HFF-Myc (cell line): ENCODE measurements at places on chromosomes 4 and X.
A peak's percentile ranks its signal among the peaks of the same experiment; 100 is the strongest.

DNA sequence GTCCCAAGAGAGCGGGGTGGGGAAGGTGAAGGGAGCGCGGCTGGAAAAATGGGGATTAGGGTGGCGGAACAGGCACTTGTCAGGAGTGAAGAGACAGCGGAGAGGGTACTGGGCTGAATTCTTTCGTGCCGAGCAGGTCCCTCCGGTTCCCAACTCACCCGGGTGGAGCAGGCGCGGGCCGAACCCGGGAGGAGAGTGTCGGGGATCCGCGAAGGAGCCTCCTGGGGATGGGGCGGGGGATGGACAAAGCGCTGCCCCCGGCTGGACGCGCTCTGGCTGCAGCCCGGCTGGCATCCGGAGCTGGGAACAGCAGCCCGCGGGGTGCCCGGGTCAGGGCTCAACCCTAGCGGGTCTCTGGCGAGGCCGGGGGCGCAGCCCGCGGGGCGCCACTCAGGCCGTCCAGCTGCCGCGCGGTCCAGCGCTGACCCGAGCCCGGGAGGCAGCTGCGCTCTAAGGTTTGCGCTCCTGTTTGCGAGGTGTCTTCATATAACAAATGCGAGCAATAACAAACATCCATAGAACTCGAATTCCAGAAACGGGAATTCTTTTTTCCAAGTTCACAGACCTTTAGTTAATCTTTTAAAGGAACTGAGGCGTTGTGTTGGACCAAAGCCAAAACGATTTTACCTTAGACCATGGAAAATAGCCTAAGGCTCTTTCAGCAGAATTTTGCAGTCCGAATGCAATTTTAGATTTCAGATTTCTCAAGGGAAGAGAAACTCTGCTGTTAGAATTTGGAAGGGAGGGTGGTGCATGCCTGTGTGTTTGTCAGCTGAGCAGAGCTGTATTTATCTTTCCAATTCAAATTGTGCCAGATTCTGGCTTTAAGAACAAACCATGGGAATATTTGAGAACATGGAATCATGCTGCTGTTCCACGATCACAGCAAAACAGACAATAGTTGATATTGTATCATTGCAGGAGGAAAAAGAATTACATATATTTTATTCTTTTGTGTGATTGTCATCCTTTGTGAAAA, 744 bp downstream of the NPY5R start:
- no peak for DNase-seq

DNA sequence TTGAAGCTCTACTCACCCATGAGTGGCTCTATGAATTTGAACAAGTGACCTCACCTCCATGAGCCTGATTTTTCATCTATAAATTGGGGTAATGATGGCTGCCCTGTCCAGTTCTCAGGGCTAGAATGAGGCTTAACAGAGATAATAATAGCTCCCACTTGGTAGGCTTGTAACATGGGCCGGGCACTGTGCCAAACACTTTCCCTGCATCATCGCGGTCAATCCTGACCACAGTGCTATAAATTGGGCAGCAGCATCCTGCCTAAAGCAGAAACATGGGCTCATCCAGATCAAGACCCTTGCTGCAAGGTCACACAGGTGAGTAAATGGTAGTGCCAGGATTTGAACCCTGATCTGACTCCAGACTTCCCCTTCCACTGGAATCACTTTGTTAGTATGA, 12.8 kb downstream of the APLN start:
- DNase-seq, result no peak

GRCh38 chrX:130482871-130483270, 81.1 kb downstream of the RBMX2 start:
- DNase-seq, result peak; percentile 6

- no peak for DNase-seq
Observed at GRCh38 chr4:162401021-162401420, 237.2 kb upstream of the FSTL5 start.

GRCh38 chr4:73523126-73523525, 41.6 kb downstream of the AFM start:
- DNase-seq, result no peak

- no peak for DNase-seq
Observed at GRCh38 chr4:177558995-177559394, 116.8 kb upstream of the AGA start.

- no peak for DNase-seq
Observed at GRCh38 chr4:79257953-79258613, 67.8 kb downstream of the NAA11 start.

GRCh38 chr4:147425019-147425418, 55.9 kb upstream of the EDNRA start:
- no peak for DNase-seq
